ENCODE measurements at places on chromosomes 7 and 10.
A peak's percentile ranks its signal among the peaks of the same experiment; 100 is the strongest.

- DNase-seq: no peak
These were observed 116.4 kb upstream of the HGF start for GRCh38 chr7:81886211-81886764.

DNA sequence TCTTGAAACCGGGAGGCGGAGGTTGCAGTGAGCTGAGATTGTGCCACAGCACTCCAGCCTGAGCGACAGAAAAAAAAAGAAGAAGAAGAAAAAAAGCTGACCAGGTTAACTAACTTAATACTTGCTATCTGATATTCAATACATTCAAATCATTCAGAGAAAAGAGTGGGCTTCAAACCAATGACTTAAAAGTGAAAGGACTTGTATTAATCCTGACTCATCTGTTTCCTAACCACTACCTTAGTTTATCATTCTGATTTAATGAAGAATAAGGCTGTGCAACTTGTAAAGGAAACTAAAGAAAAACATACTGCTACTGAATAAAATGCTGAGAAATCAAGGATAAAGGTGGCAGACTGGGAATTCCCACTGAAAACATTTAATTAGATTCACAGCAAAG is 128.4 kb downstream of the NRBF2 start:
- DNase-seq: no peak

- no peak for DNase-seq
These were observed 72.2 kb upstream of the SHH start for GRCh38 chr7:155884225-155885166.

- no peak for DNase-seq
These were observed 50.4 kb upstream of the PTPRN2 start for GRCh38 chr7:158638001-158638400.

DNA sequence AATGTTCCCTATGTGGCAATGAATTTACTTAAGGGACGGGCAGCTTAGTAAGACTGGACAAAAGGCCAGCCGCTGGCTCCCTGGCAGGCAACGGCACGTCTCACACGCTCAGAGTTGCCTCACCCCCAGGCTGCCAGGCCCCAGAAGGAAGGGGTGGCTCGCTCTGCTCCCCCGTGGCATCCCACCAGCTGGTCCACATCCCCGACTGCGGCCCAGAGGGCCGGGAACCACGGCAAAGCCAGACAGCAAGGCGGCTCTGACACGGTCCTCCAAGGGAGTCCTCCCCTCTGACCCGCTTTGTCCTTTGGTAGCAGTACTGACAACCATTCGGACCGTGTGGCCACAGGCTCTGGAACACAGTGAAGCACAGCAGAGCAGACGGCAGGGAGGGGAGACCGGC is 34.1 kb downstream of the NUDT1 start:
- no peak for DNase-seq

DNA sequence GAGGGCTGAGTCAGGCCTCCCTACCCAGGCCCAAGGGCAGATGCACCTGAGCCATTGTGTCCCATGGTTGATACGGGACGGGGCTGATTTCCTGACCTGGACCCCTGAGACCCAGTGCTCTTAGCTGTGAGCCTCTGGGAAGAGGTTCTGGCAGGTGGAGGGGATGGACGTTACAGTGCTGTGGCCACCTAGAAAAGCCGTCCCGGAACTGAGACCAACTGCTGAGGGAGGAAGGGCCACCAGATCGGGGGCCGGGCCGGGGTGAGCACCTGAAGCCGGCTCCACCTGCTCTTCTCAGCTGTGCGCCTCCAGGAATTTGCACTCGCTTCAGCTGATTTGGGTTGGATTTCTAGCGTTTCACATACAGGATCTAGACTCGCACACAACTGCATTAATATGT is 35.4 kb downstream of the CHST12 start:
- no peak for DNase-seq

DNA sequence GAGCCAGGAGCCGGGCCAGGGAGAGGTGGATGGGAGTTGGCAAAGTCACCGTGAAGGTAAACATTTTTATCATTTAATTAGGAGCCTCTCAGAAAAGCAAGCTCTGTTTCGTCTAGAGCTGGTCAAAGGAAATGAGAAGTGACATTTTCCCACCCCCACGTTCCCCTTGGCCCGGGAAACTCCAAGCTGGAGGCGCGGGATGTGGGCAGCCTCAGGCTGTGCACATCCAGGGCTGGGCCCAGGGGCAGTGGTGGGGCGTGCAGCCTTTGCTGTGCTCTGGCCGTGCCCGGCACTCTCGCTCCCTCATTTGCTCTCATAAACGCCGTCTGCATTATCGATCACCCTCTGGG is 135.6 kb upstream of the RET start:
- no peak for DNase-seq

GRCh38 chr7:38878694-38879457 is 30.1 kb downstream of the VPS41 start:
- DNase-seq: no peak

DNA sequence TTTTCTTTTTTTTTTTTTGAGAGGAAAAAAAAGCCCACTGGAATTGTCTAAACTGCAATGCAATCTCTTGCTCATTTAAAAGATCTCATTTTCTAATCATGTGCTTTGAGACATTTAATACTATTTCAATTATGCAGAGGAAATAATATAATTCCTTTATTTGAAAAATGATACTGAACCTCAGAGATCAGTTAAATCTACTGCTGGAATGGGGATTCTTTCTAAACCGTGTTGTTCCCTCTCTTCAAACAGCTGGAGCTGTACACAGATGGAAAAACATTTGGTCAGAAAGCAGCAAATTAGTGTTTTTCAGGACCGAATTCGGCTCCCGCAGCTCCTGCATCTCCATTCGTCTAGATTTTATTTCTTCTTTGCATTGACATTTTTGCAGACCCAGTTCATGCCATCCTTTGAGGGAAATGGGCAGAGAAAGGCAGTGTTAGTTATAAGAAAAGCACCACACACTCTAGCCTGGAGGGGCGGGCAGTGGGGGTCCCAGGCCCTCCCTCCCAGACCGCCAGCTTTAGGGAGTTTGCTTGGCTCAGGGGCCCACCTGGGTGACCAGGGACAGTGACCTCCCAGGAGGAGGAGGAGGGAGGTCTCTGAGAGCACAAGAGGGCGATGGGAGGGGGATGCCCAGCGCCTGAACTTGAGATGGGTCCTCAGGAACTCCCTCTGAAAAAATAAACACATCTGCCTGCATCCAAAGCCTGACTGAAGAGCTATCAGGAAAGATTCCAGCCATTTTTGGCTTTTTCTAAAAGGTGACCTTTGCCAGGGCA is 32.4 kb downstream of the TRIM8 start:
- DNase-seq: no peak

DNA sequence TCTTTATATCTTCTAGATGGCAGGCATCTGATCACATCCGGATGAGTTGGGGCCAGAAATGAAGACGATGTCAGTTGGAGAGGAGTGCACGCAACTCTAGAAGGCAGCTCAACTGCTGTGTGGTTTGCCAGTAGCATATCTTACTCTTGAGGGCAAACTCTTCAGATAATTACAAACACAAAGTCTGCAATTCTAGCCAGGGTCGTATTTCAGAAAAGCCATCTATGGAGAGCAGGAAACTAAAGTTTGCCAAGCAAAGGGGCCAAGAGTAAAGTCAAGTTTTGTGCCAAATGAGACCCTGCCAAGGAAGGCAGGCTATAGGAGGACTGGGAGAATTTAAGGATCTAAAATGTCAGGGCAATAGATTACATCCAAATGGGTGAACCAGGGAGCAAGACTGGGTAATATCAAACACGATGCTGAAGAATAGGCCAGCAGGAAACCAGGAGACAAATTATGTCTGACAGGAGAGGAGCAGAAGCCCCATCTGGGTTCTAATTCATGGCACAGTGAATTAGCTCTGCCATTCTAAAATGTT is 312.5 kb upstream of the SEMA3C start:
- peak; percentile 17 for DNase-seq

DNA sequence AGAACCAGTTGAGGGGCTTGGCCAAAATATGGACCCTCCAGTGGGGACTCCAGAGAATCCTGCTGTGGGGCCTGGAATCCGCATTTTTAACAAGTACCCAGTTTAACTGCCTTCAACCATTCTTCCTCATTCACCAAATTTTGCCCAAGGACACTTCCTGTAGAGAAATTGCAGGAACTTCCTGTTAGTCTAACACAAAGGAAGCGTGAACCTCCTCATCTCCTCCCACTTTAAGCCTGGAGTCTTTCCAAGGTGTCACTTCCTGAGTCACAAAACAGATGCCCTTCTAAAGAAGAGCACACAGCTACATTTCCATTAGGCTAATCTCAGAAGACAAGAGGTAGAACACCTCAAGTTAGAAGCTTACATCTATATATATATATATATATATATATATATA is 188.4 kb downstream of the PPP1R17 start:
- peak; percentile 19 for DNase-seq

DNA sequence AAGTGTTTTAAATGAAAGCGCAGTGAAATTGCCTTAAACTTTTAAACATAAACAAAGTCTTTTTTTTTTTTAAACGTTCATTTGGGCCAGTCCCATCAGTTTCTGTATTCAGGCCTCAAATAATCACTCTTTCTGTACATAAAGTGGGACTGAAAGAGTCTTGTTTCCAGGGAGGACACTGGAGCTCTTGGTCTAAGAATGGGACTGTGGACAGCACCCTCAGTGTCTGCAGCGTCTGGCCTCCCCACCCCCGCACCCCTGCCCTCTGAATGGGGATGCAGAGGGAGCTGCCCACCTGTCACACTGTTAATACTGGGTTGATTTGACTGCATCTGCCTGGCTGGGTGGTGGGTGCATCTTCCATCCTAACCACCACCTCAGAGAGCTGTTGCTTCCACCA is 5.2 kb downstream of the ZNF365 start:
- no peak for DNase-seq

GRCh38 chr10:97810446-97810845 is 38.6 kb upstream of the SFRP5 start:
- DNase-seq: no peak

GRCh38 chr7:28509251-28510025 is 97.1 kb downstream of the CREB5 start:
- peak; percentile 58 for DNase-seq

- DNase-seq: no peak
These were observed 168.0 kb downstream of the ZNF438 start for GRCh38 chr10:30863516-30864210.

GRCh38 chr7:16838891-16839290 is 34.1 kb upstream of the AGR2 start:
- no peak for DNase-seq

DNA sequence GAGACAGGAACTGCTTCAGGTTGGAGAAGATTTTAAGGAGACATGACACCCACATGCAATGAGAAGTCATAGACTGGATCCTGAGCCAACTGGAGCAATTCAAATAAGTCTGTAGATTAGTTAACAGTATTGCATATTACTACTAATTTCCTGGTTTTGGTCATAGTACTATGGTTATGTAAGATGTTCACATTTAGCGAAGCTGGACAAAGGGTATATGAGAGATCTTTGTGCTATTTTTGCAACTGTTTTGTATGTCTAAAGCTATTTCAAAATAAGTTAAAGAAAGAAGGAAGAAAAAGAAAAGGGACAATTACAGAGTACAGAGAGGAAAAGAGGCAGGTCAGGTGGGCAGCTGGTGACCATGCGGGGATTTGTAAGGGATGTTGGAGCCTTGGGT is 116.5 kb upstream of the SVIL start:
- no peak for DNase-seq

DNA sequence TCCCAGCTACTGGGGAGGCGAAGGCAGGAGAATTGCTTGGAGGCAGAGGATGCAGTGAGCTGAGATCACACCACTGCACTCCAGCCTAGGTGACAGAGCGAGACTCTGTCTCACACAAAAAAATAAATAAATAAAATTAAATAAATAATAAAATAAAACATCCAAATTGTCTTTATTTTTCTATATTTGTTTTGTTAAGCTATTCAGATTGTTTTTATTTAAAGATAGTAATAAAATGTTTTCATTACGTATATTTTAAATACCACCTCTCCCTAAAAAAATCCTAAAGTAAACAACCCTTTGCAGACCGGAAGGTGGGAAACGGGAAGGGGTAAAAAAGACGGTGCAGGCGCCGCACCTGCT is 70.7 kb upstream of the TNRC18 start:
- no peak for DNase-seq

DNA sequence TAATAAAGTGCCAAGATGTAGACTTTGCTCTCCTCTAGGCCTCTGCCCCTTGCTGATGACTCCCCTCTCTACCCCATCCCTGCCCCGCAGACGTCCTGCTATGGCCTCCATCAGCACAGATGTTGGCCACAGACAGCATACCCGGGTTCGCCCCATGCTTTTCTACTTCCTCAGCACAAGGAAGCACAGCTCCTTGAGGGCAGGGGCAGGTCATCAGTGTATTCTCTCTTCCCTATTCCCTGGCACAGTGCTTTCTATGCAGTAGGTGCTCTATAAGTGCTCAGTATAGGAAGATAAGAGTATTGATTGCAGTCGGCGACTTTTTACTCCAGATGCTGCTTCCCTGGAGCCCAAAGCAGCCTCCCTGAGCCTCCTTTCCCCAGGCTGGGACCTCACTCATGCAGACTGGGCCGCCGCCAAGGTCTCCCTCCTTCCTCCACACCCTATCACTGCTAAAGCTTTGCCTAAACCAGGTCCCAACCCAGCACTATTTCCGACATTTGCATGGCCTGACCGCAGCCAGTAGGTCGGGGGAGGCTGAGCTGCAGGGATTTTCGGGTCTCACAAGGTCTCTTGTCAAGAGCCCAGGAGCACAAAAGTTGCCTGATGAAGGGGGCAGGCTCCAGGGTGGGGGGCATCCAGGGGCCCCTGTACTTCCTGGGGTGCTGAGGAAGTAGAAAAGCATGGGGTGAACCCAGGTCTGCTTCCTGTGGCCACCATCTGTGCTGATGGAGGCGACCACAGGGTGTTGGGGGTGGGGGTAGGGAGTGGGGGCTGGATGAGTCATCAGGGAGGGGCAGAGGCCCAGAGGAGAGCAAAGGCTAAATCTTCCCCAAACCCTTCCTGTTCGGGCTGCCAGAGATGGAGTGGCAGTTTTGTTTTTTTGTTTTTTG is 8.0 kb downstream of the CALHM3 start:
- no peak for DNase-seq

DNA sequence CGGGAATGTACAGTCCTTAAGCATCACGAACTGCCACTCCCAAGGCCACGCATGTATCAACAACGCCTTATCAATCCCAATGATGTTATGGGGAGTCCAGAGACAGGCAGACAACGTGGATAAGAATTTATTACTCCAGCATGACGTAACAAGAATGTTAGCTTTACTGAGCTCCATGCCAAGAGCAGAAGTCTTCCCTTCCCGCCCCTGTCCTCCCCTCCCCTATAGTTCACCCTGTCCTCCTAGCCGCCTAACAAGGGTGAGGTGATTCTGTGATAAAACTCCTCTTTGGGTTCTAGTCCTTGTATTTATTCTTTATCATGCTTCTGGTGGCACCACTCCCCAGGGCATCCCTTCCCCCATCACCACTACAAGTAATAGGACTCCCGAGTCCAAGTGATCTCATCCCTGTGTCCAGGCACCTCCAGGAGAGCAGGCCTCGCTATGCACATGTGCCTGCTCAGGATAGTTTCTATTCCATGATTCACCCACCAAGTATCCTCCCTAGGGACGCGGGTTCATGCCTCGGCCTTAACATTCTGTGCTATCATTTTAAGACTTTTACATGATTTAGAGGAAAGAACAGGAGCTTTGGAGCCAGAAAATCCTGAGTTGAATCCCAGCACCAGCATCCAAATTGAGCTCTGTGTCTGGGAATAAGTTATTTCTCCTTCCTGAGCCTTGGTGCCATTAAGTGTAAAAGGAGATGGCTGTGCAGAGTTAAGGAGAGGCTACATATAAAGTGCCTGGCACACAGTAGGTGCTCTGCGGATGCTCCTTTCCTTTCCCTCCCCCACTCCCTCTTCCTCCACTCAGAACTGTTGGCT is 15.4 kb downstream of the GSDME start:
- DNase-seq: peak; percentile 96

All from cardiac fibroblast (primary cell).